Daoy (cell line): ENCODE measurements at places on chromosomes 3 and 15. TPM values are rescaled to one million over a fixed set of nuclear protein-coding genes. Genes with fewer than 3 reads are reported as not detected.

The DYNLT2B gene
- 14.2 and 25.0 TPM in 2 replicates for total RNA-seq

The ADCY5 gene
- 0.06 TPM in 1 of 2 replicates, not detected in the other for total RNA-seq

The VPS8 gene
- 23.2 and 27.6 TPM in 2 replicates for total RNA-seq

The FBN1 gene
- 73.7 and 80.0 TPM in 2 replicates for total RNA-seq

The HCN4 gene
- 0.09 TPM in 1 of 2 replicates, not detected in the other for total RNA-seq

The RPL15 gene
- 1,947 and 2,616 TPM in 2 replicates for total RNA-seq

DNA sequence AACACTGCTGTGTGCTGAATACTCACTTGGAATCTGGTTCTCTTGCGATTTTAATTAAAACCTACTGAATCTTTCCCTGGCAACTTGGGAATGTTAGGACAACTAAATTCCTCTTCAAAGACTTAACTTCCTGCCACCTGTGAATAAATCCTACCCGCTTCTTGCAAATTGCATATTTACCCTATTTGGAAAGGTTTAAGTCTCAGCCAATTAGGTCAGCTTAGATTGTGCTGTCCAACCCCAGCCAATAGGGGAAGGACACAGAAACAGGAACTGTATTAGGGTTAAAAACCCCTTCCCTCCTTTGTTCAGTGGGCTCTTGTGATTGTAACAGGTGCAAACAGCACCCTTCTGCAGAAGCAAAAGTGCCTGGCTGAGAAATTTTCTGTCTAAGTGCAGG, 38.6 kb upstream of the FSTL1 start:
- DNase-seq: no peak

DNA sequence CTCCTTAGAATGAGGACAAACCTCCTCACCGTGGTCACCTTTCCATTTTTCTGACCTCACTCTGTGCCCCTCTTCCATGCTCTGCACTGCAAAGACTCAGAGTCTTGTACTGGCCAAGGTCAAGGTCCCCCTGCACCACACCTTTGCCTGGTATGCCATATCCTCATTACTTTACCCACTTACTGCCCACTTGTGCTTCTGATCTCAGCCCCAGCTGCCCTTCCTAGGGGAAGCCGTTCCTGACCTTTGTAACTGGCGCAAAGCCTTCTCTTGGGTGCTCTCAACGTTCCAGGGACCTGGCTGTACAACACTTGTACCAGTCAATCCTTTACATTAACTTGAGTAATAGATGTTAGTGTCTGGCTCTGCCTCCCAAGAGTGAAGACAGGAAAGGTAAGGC, 256.0 kb downstream of the SV2B start:
- no peak for DNase-seq

DNA sequence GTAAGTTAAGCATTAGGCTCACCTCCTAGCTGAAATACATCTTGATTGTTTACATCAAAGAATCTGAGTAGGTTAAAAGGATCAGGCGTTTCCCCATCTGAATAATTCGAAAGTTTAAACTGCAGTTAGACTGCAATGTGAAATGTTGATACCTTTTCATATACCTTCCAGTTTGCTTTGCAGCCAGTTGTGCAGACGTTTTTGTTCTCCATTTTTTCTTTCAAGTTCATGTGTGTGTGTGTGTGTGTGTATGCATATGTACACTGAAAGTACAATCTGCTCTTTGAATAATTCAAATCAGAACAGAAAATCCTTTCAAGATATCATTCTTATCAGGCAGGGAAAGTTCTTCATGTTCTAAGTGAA, 2.9 kb downstream of the ITPR1 start:
- no peak for DNase-seq

GRCh38 chr15:64891561-64891960, 20.1 kb upstream of the ANKDD1A start:
- DNase-seq: no peak

GRCh38 chr3:161096771-161097367, 8.3 kb downstream of the B3GALNT1 start:
- DNase-seq: no peak

- no peak for DNase-seq
These were observed 148.8 kb upstream of the HES1 start for GRCh38 chr3:193987186-193987585.

GRCh38 chr3:10609134-10609533, 103.7 kb upstream of the ATP2B2 start:
- DNase-seq: no peak

GRCh38 chr3:65259946-65260345, 572.1 kb upstream of the ADAMTS9 start:
- DNase-seq: no peak

- DNase-seq: peak; percentile 14
These were observed 51.0 kb upstream of the ATP1B3 start for GRCh38 chr3:141825216-141826011.

GRCh38 chr15:43376017-43376705, 5.3 kb downstream of the TUBGCP4 start:
- peak; percentile 34 for DNase-seq

- no peak for DNase-seq
These were observed 49.4 kb downstream of the SEMA3G start for GRCh38 chr3:52395503-52395865.

GRCh38 chr3:194738254-194739093, 52.8 kb downstream of the FAM43A start:
- DNase-seq: peak; percentile 75

- no peak for DNase-seq
These were observed 101.1 kb upstream of the DLG1 start for GRCh38 chr3:197399486-197399885.

DNA sequence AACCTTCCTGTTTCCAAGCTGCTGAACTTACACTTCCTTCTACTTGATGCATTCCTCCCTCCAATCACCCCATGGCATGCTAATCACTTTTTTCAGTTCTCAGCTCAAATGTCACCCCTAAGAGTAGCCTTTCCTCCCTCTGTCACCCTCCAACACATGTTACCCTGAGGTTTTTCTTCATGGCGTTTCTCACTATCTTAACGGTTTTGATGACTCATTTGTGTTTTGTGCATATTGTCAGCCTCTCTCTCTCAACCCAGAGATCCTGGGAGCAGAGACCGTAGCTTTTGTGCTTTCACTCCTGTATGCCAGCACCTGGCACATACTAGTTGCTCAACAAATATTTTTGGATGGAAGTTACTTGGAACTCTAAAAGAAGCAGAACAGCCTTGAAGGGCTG, 24.5 kb downstream of the LRRC3B start:
- DNase-seq: no peak

DNA sequence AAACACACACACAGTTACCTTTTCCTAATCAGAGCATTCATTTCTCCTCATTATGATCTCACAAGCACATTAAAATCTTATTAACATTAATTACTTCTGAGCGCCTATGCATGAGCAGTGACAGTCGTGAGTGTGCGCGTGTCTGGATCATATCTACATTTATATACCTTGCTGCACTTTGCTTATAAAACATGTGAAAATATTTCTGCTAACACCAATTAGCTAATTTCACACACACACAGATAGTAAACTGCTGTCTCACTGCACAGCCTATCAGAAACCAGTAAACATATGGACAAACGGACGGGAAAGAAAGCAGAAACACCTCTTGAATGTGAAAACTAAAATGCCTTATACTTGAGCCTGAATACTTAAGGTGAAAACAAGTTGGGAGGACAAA, 64.8 kb downstream of the ZBTB20 start:
- DNase-seq: no peak

GRCh38 chr3:176293276-176293675, 904.0 kb downstream of the TBL1XR1 start:
- no peak for DNase-seq

DNA sequence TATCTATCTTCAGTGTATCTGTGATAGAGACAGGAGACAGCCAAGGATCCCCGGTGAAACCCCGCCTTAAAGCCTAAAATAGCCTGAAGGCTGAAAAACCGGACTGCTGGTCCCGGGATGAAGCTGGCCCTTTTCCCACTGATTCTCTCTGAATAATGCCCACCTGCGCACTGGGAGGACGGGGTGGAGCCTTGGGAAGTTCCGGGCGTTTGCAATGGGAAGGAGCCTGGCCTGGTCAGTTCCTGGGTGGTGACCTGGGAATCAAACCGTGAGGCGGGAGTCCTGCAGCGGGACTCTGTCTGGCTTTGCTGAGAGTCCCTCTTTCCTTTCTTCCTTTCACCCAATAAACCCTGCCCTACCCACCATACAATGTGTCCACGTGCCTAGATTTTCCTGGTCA, 157.9 kb downstream of the C3orf38 start:
- DNase-seq: no peak
